ENCODE measurements at places on chromosomes 2 and 18.

DNA sequence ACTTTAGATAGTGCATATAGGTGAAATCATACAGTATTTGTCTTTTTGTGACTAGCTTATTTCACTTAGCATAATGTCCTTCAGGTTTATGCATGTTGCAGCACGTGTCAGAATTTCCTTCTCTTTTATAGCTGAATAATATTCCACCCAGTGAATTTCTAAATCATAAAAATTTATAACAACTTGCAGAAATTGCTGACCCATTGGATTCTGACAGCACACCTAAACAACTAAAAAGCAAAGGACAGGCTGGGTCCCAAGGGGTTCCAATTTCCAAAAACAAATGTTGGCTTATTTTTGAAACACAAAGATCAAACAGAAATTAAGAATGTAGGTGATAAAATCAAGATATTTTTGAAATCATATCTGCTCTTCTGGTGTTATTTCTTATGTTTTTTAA lies 86.5 kb upstream of the ACKR3 start:
- no peak for DNase-seq

DNA sequence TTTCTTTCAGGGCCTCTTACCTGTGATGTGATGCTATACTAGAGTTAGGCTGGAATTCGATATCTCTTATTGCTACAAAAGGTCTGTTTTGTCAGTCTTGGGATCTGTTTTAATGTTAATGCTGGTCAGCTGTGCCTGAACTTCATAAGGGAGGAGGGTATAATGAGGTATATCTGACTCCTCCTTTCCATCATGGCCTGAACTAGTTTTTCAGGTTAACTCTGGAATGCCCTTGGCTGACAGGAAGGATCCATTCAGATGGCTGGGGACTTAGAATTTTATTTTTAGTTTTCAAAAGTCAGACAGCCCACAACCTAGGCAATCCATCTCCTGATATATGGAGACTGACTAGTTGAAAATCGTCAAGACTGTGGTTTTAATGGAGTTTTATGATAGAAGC lies 35.9 kb upstream of the TBC1D8 start:
- no peak for DNase-seq

DNA sequence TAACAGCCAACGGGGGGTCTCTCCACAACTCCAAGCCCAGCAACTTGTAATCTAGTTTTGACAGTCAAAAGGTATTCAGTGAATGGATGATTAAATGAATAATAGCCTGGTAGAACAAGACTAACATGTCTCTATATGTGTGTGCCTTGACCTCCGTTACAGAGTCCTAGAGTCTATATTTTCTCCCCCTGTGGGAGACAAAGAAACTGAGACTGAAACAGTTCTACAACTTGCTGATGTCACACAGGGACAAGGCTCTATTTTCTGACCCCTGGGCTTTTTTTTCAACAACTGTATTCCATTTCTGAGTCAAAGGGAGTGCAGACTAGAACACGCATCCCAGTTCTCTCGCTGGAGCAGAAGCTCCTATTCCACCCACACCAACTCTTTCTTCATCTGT lies 223.6 kb upstream of the AGAP1 start:
- no peak for DNase-seq

DNA sequence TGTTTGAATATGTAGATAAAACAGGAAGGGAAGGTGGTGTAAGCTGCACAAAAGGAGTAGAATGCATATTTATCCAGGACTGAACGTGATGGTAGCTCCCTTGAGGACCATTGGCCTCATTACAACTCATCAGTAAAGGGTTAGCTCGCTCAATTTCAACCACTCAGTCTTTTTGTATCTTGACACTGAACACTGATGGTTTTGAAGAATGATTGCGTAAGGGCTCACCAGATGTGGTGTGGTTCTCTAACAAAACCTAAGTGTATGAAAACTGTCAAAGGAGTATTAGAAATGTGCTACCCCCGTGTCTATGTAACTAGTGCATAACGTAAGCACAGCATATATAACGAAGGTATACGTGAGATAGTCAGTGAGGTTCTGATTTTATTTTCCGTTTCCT lies 272.4 kb upstream of the THSD7B start:
- DNase-seq, result no peak

DNA sequence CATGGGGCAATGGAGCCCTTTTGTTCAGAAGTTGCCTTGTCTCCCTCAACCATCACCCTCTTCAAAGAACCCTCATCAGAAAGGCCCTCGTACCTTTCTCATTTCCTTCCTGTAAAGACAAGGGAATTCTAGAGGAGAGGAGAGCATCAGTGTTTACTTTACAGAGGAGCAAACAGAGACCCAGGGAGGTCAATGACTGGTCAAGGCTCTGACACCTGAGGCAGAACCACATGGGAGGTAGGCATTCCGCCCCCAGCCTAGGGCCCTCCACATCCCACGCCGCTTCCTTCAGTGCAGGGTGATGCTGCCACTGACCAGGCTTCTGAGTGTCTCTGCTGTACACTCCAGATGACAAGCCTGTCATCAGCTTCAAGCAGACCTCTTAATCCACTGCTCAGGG lies 104.7 kb downstream of the NRP2 start:
- DNase-seq, result no peak

- DNase-seq, result no peak
Observed at GRCh38 chr2:117794668-117795067, 19.8 kb upstream of the DDX18 start.

GRCh38 chr2:170227507-170227947 lies 49.6 kb downstream of the MYO3B start:
- DNase-seq, result no peak

DNA sequence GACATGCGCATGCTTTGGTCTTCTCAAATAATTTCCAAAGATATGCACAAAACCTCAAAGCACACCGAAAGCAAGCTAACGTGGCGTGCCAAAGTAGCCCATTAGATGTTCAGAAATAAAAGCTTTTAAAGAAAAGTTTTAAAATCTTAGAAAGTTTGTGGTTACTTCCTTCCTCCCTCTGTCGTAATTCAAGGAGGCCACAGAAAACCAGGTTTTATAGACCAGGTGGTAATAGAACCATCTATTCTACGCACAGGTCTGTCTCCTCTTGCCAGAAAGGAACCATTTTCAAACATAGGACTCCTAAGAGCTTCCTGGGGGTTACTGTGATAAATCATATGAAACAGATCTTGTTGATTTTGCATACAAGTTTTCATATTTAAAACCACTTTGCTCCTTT lies 487.2 kb downstream of the ARHGAP15 start:
- no peak for DNase-seq

DNA sequence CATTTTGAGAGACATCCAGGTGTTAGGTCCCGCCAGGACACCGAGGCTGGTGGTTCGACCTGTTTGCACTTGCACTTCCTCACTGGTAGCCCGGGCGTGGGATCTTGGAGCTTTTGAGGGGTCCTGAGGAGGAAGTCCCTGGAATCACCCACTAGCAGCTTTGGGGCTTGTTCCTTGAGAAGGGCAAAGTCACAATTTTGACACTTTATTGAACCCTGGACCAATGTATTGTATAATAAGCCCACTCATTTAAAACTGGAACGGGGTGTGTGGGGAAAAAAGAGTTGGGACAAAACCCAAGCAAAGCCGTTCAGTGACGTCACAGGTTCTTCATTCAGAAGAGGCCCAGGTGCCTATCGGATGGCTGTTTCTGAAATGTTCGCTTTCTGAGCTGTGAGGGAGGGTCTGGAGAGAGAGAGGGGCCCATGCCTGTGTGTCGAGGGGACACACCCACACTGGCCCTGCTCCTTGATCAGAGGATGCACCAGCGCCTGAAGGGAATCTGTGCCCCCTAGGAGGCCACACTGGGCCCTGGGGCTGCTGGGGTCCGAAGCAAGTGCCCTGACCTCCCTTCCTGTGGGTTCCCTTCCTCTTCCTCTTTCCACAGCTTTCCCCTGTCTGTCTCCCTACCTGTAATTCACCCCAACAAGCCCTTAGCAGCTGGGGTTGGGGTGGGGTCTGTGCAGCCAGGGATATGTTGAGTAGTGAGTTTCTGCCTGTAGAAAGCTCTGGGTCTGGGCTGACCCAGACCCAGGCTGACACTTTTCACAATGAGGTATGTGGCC lies 2.6 kb downstream of the LPIN1 start:
- DNase-seq, result no peak

DNA sequence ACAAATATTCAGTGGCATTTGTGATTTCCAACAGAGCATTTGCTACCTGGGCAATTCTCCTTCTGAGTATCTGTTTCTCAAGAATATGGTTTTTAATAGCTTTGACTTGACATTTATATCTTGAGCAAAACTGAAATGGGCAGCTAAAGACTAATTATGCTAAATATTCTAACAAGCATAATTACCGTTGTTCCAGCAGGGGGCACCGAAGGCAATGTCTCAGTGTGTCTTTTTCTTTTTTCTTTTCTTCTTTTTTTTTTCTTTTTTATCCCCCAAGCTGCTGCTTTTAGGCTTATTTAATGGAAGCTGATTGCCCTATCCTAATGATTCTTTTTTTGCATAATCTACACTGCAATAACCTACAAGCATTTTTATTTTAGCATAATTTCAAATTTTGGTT lies 138.9 kb upstream of the NABP1 start:
- no peak for DNase-seq

- DNase-seq, result no peak
Observed at GRCh38 chr18:12121175-12122042, 27.8 kb downstream of the ANKRD62 start.

DNA sequence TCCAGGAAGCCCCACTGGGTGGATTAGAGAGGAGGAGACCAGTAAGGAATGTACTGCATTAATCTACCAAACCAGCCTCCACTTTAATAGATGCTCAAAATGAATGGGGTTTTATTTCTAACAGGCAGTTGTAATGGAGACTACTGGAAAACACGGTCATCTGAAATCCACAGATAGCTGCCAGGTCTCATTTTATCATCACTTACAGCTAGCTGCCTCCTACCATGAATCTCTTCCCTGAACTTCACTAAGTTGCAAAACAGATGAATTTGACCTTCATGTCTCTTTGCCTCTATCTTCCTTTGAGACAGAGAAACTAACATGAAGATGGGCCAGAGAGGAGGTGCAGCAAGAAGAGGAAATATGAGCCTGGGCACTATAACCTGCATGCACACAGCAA lies 21.9 kb downstream of the ZBTB7C start:
- no peak for DNase-seq

- no peak for DNase-seq
Observed at GRCh38 chr2:219701847-219702634, 74.6 kb downstream of the SLC4A3 start.

GRCh38 chr18:63545000-63545399 lies 2.8 kb downstream of the SERPINB12 start:
- no peak for DNase-seq

DNA sequence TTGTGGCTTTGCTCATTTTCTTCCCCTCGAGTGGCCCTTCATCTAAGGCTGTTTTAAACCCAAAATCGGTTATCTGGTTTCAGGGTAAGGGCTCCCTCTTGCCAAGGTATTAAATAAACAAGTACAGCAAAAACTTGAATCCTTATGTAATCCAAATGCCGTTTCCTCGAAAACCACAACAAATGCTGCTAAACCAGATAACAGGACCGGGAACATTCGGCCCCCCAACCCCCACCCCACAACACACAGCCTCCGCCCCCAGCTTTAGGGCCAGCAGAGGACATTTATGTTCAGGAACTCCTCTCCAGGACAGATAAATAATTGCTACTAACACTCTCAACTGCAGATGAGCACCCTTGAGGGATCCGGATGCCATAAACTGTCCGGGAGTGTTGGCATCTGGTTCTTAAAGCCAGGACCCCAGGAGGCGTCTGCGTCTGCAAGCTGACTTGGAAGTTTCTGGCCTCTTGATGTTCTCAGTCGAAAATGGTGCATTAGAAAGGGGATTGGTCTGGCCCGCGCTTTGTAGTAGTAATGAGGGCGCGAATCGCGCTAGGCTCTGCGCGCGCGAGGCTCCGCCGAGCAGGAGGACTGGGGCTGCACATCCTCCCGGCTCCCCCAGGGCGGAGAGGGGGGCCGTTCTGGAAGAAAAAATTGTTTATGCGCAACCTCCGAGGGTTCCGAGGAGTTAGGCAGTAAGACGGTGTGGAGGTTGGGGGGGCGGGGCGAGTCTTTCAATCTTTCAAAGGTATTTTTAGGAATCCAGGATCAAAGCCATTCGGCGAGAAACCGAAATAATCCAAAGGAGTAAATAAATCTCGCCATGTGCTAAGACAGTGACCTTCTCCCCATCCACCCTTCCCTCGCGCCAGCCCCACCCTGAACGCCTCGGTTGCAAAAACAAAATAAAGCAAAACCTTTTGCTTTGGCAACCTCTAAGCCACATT lies 3.9 kb upstream of the ID2 start:
- DNase-seq, result no peak

GRCh38 chr2:46847185-46847710 lies 68.4 kb downstream of the MCFD2 start:
- DNase-seq, result no peak

- no peak for DNase-seq
Observed at GRCh38 chr2:105254531-105255210, 13.1 kb downstream of the GPR45 start.

DNA sequence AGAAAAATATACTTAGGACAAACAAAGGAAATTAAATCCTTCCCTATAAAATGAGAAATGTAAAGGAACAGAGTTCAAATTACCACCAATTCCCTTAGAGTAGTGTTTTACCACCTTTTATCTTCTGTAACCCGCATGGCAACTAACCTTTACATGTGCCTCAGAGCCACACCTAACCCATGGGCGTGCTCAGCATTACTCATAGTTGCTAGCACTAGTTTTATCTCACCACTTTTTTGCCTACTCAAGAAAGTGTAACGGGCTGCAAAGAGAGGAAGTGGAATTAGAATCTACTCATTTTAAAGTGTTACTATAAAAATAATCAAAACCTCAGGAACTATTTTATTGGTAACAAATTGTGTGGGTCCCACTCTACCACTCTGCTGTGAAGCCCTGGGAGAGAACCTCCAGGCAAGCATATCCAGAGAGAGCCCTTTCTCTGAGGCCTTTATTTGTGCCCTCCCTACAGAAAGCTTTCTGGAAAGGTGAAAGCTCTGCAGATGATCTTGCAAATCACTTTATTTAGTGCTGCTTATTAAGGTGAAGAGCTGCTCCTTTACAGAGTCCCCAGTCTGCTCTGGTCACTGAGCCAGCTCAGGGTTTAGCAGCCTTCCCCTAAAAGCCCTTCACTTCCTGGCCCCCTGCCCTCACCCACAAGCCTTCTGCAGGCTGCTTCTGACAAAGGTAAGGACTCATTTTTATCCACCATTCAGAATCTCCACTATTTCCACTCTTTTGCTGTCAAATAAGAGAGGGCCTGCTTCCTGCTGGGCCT lies 98.8 kb downstream of the TRABD2A start:
- DNase-seq, result peak; percentile 68

GRCh38 chr2:88765154-88765888 lies 73.8 kb downstream of the RPIA start:
- DNase-seq, result peak; percentile 60

DNA sequence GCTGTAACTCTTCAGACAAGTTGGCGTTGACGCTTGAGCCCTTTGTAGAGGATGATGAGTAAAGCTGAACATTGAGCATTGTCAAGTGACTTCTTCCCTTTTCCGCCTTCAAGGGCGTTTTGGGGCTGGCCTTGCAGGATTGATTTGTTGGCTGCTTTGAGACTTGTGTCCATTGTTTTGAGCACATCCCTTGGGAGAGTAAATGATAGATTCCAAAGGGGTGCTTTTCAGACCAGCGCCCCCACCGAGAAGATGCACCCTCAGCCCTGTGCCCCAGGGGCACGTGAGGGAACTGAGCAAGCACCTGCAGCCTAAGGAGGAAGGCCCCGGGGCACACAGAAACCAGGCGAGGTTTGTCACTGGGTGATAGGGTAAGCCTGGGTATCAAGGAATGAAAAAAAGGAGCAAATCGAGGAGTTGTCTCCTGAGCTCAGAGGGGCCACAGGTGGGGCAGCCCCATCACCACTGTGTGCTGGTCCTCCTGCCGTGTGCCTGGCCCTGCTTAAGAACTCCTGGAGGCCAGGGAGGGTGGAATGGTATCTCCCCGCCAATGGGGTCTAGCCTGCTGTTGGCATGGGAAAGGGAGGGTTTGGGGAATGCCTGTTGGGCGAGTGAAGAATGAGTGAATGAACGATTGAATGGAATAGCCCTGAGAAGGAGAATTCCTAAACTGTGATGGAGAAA lies 64.0 kb downstream of the RAB31 start:
- no peak for DNase-seq

All from stimulated activated CD4-positive, alpha-beta T cell treated with anti-CD3 and anti-CD28 coated beads, Interleukin-2, amount 100 ng/mL, for 4 hours (primary cell).